AG04449 (cell line): ENCODE measurements at places on chromosomes 13 and 19.

GRCh38 chr19:1582201-1582600 lies 10.5 kb downstream of the MBD3 start:
- DNase-seq = no peak

GRCh38 chr19:5873617-5874199 lies 3.4 kb upstream of the FUT5 start:
- DNase-seq = no peak

DNA sequence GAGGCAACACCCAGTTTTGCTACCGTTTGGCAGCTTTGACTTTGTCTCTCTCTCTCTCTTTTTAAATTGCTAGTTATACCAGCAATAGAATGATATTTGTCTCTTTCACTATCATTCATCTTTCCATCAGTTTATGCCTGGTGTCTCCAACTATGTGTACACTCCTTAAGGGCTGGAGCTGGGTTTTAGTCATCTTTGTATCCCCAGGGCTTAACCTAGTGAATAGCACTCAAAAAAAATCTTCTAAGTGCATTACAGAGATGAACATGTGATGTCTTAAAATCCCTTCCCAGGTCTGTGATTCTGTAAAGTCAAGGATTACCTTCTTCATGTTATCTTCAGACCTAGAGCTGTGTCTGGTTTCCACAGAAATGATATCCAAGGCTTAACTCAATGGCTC lies 7.8 kb upstream of the UBL3 start:
- no peak for DNase-seq

DNA sequence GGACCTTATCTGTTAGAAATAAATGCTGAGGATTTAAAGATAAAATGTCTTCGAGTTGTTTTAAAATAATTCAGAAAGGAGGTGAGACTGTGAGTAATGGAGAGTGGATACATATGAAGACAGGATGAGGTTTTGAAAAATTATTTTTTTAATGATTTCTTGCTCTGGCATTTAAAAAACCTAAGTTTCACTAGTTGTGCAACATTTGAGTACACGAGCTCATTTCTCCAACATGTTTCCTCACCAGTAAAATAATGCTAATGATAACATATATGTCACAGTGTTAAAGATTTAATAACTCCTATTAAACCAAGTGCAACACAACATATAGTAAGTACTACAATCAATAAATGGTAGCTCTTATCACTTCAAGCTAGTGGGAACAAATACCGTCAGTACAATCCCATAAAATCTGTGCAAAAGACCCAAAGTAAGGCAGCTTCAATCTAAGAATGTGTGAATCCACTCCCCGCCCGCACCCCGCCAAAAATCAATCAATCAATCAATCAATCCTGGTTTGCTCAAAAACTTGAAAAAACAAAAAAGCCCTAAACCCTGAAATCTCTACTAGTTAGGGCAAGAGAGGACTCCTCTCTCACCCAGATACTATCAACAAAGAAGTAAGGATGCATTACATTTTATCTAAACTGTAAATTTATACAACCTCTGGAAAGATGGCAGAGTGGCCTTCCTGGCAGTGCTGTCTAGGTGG lies 1.3 kb downstream of the ALG5 start:
- DNase-seq = no peak

GRCh38 chr13:25281193-25281934 lies 5.9 kb downstream of the MTMR6 start:
- no peak for DNase-seq

- DNase-seq = no peak
Measured at GRCh38 chr13:58254943-58255342, 623.4 kb downstream of the PCDH17 start.

- no peak for DNase-seq
Measured at GRCh38 chr13:114309806-114310410, 4.4 kb upstream of the CHAMP1 start.

- DNase-seq = no peak
Measured at GRCh38 chr13:22629374-22629773, 551.4 kb upstream of the SGCG start.

GRCh38 chr19:17847538-17848366 lies at the start of gene JAK3:
TSS of gene JAK3 (minus strand) at chr19:17847982. CDS start at chr19:17844417, 3,565 bp downstream.
- no peak for DNase-seq

- DNase-seq = no peak
Measured at GRCh38 chr13:112603641-112604225, 15.8 kb upstream of the TUBGCP3 start.

- no peak for DNase-seq
Measured at GRCh38 chr13:28415994-28416421, 78.9 kb downstream of the FLT1 start.

GRCh38 chr19:12092065-12092867 lies 27.7 kb downstream of the ZNF844 start:
- DNase-seq = peak; percentile 37

- DNase-seq = no peak
Measured at GRCh38 chr19:9149997-9150396, 9.8 kb downstream of the ZNF317 start.

- no peak for DNase-seq
Measured at GRCh38 chr19:33299051-33299688, 3.2 kb downstream of the CEBPA start.

- no peak for DNase-seq
Measured at GRCh38 chr13:103692442-103692841, 626.2 kb upstream of the SLC10A2 start.

GRCh38 chr19:10395436-10395835 lies 7.9 kb downstream of the CDC37 start:
- DNase-seq = no peak

GRCh38 chr19:35297515-35297848 lies 5.5 kb downstream of the MAG start:
- DNase-seq = no peak

- no peak for DNase-seq
Measured at GRCh38 chr19:55262359-55262758, 3.5 kb upstream of the PPP6R1 start.

GRCh38 chr13:22000191-22000590 lies 329.3 kb downstream of the FGF9 start:
- DNase-seq = no peak

GRCh38 chr13:41137241-41137640 lies 4.6 kb upstream of the KBTBD6 start:
- no peak for DNase-seq

DNA sequence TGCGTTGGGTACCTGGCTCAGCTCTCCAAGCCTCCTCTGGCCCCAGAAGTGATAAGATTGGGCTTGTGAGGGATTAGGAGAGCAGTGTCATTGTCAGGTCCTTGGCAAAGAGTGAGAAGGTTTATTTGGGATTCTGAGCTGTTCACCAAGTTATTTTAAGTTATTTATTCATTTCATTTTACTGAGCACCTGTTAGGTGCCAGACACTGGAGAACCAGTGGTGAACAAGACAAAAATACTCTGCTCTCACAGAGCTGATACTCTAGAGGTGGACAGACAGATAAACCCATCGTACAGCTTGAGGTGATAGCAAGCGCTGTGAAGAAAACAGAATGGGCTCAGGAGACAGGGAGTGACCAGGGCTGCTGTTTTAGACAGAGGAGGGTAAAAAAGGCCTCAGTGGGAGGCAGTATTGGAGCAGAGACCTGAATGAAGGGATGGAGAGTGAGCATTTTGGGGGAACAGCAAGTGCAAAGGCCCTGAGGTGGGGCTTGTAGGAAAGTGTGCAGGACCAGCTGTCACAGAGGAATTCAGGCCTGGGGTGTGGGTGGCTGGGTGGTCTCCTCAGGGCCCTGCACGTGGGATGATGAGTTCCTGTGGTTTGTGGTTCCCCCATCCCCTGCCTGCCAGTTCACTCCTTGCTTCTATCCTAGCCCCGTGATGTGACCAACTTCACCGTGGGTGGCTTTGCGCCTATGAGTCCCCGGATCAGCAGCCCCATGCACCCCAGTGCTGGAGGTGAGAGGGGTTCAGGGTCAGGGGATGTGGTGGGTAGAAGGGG lies 8.7 kb upstream of the TIMM50 start:
- no peak for DNase-seq

- no peak for DNase-seq
Measured at GRCh38 chr19:32012886-32013631, 332.4 kb upstream of the ZNF507 start.

- peak; percentile 84 for DNase-seq
Measured at GRCh38 chr13:112711528-112712265, 21.9 kb downstream of the ATP11A start.

- no peak for DNase-seq
Measured at GRCh38 chr19:37007587-37008220, 70.5 kb upstream of the ZNF420 start.

DNA sequence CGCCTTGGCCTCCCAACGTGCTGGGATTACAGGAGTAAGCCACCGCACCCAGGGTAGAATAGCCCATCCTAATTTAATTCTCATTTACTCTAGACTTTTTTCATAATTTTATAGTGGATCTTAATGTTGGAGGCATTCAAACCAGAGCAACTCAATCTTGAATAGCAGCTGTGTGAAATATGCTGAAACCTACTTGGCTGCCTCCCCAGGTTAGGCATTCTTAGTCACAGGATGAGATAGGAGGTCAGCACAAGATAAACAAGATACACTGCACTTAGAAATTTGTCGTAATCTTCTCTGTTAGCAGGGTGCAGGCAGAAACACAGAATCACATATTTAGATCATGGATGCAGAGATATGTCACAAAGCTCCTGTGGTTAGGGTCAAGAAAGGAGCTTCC lies 2.7 kb upstream of the ZNF43 start:
- DNase-seq = no peak

DNA sequence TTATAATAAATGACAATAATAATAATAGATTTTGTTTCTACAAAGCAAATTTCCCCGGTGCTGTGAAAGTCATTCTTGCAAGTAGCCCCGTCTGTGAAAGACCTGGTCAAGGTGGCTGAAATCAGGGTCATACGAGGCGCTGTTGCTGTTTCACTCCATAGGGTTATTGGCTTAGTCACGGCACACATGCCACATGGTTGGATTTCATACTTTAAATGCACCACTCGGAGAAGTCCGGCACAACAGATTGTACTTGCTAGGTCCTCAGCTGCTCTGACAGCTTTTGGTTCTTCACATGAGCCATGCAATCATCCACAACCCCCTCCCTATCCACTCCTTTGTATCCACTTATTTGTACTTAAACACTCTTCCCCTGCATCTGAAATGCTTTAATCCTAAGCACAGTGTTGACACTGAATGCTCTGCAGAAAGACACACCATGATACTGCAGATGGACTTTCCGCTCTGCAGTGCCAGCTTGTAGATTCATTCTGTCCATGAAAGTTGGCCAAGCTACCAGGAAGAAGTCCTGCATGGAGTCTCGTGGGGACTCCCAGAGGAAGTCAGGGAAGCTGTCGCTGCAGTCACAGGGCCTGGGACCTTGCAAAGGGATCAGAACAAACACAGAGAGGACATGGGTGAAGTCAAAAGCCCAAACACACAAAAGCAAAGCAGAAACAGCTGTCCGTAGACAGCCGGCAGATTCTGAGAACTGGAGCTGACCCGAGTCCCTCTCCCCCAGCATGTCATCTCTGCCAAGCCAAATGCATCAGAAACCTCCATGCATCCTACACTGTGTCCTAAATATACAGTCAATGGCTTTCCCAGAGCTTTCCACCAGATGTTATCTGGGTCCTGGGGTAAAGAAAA lies 124.6 kb downstream of the COL4A2 start:
- no peak for DNase-seq

DNA sequence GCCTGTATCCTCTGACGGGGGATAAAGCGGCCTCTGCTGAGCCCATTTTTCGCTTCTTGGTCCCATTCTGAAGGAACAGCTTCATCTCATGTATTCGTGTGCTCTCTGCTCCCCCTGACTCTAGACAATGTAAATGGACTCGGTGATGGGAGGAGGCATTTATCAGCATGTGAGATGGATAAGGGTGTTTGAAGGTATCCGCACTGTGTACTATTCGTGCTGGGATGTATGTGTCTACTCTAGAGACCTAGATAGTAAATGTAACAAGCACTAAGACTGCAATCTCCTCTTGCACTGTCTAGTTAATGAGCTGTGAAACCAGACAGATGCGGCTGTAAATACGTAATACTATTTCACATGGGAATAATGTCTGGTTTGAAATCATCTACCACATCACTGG lies 134.6 kb upstream of the ARGLU1 start:
- no peak for DNase-seq

DNA sequence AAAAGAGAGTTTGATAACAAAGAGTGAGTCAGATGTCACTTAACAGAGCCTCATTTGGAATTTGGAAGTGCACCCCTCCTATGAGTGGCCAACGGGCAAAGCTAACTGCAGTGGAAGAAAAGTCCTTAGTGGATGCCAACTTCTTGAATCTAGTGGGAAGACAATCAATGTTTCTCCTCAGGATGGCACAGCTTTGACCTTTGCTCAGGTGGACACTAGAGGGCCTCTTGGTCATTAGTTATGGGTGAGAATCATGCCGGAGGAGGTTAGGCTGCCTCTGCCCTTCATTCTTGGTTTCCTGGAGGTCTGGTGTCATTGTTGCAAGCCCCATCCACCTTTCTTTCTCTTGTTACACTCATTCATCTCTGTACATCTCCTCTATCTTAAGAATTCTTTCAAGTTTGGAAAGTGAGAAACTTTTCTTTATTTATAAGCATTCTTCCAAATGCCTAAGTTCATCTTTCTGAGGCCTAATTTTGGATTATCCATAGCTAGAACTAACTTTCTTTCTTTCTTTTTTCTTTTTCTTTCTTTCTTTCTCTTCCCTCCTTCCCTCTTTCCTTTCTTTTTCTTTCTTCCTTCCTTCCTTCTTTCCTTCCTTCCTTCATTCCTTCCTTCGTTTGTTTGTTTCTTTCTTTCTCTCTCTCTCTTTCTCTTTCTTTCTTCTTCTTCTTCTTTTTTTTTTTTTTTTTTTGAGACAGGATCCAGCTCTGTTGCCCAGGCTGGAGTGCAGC lies 327.2 kb upstream of the TSHZ3 start:
- DNase-seq = no peak

DNA sequence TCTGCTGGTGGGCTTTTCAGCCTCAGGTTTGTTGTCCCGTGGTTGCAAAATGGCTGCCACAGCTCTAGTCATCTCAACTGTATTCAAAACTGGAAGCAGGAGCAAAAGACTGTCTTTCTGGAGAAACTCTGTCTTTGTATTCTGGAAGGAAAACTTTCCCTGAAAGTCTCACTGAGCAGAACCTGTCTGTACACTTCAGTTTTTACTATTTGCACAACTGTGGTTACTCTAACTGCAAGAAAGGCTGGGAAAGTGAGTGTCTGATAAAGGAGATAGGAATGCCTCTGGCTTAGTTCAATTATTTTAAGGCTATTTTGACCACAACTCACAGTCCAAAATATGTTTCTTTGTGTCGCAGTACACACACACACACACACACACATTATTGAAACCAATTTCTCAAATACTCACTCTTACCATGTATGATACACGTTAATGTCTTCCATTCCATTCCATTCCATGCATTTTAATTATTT lies 49.7 kb upstream of the EHD2 start:
- peak; percentile 94 for DNase-seq

- DNase-seq = no peak
Measured at GRCh38 chr13:67128136-67128535, 102.0 kb downstream of the PCDH9 start.

GRCh38 chr13:23639674-23640073 lies 69.5 kb downstream of the TNFRSF19 start:
- DNase-seq = no peak

DNA sequence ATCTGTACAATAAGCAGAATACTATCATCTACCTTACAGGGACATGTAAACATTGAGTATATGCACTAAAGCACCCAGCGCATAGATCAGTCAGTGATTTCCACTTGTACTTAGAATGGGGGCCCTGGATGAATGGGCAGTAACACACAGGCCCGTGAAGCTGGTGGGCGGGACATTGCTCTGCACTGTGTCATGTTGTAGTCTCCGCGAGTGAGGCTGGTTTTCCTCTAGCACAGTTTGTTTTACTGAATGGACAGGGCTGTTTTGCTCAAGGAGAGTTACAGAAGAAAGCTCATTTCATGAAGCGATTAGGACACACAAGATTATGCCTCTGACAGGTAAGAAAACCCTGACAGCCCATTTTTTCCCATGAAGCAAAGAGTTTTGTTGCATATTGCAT lies 86.4 kb upstream of the SOX21 start:
- DNase-seq = no peak
